GM10248 (cell line): ENCODE measurements at places on chromosomes 3 and 15.

- no peak for DNase-seq
Observed at GRCh38 chr3:141380987-141381386, 12.7 kb downstream of the ZBTB38 start.

GRCh38 chr3:65412588-65412987 is 626.1 kb downstream of the MAGI1 start:
- no peak for DNase-seq

- DNase-seq, result no peak
Observed at GRCh38 chr3:60755094-60755493, 496.2 kb downstream of the FHIT start.

GRCh38 chr3:58135712-58136543 is 74.8 kb downstream of the DNASE1L3 start:
- DNase-seq, result no peak

DNA sequence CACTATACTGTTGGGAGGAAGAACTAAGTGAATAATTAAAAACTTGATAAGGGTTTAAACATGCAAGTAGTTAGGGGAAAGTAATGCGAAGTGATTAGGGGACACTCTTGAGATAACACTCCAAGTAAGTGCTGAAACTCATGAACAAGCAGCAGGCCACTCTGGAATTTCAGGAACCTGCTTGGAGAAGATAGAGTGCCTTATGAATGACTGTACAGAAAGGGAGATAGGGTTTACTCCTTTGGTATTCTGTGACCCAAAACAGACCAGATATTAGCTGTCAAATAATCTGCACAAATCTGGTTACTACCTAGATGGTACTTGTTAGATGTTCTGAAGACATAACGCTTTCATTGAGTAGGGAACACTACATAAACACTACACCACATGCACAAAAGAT is 85.6 kb downstream of the FRMD4B start:
- DNase-seq, result no peak

- DNase-seq, result peak; percentile 60
Observed at GRCh38 chr3:177449360-177450006, 252.2 kb upstream of the TBL1XR1 start.

- no peak for DNase-seq
Observed at GRCh38 chr15:42175671-42176070, 19.2 kb upstream of the PLA2G4F start.

GRCh38 chr3:132017137-132017536 is 17.7 kb downstream of the CPNE4 start:
- DNase-seq, result no peak

- no peak for DNase-seq
Observed at GRCh38 chr3:40827942-40828688, 303.4 kb downstream of the ZNF621 start.

DNA sequence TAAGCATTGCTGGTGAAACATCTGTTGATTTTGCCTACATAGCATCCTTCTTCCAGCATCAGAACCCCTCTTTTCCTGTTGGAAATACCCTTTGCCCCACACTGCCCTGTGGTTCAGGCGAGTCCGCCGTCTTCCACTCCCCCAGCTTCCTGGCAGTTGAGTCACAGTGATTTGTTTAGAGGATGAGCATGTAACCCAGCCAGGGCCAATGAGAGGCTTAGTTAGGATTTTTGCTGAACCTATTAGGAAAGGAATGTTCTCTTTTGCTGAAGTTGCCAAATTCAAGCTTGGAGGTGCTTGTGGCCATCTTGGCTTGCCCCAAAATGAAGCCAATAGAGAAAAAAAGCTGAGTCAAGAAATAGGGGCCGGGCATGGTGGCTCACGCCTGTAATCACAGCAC is 19.0 kb upstream of the MEX3B start:
- no peak for DNase-seq

DNA sequence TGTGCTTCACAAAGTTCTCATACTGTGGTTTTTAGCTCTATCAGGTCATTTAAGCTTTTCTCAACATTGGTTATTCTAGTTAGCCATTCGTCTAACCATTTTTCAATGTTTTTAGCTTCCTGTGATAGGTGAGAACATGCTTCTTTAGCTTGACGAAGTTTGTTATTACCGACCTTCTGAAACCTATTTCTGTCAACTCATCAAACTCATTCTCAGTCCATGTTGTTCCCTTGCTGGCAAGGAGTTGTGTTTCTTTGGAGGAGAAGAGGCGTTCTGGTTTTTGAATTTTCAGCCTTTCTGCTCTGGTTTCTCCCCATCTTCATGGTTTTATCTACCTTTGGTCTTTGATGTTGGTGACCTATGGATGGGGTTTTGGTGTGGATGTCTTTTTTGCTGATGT is 120.9 kb downstream of the NFKBIZ start:
- no peak for DNase-seq

GRCh38 chr3:63976161-63976871 is 47.0 kb downstream of the PSMD6 start:
- DNase-seq, result no peak

DNA sequence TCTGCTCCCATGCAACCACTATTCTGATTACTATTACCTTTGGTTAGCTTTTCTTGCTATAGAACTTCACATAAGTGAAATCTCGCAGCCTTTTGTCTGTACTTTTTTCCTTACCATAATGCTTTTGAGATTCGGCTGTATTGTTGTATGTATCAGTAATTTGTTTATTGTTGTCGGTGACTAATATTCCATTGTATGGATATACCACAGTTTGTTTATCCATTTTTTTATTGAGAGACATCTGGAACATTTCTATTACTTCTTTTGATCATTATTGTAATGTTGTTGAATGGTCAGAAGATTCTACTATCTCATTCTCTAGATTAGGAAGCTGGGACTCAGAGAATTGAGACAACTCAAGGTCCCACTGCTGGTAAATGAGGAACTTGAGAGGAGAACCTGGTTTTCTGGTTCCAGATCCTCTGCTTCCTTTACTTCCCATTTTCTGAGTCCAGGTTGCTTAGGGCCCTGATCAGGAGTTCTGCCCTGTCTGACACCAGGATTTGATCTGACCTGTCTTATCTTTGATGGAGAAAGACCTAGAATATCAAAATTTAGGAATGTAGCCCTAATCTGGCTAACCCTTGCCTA is 18.2 kb upstream of the SPTSSB start:
- no peak for DNase-seq

GRCh38 chr15:52139599-52140462 is 27.3 kb upstream of the BCL2L10 start:
- peak; percentile 86 for DNase-seq

GRCh38 chr3:69684309-69684961 is 54.8 kb upstream of the MITF start:
- no peak for DNase-seq

- no peak for DNase-seq
Observed at GRCh38 chr3:196749125-196749524, 9.5 kb downstream of the PAK2 start.

GRCh38 chr15:56821721-56822425 is 88.6 kb upstream of the ZNF280D start:
- peak; percentile 43 for DNase-seq

GRCh38 chr3:61333192-61333961 is 82.1 kb upstream of the FHIT start:
- DNase-seq, result no peak

- no peak for DNase-seq
Observed at GRCh38 chr15:85771781-85772445, 22.8 kb downstream of the KLHL25 start.

- no peak for DNase-seq
Observed at GRCh38 chr3:101179637-101180036, 140.7 kb downstream of the IMPG2 start.

DNA sequence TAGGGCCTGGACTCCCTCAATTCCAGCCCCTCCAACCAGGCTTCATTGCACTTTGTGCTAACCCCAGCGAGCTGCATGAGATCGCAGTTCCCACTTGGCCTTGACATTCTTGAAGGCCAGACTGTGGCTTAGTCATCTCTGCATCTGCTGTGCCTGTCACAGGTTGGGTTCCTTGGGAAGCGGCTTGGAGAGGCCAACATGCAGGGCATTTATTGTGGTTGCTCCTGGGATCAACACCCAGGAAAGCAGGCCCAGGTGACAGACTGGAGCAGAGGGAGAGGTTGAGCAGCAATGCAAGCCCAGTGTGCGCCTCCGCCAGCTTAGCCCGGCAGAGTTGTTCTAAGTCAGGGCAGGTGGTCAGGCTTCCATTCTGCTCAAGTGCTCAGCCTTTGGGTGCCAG is 10.5 kb downstream of the ABCF3 start:
- no peak for DNase-seq

DNA sequence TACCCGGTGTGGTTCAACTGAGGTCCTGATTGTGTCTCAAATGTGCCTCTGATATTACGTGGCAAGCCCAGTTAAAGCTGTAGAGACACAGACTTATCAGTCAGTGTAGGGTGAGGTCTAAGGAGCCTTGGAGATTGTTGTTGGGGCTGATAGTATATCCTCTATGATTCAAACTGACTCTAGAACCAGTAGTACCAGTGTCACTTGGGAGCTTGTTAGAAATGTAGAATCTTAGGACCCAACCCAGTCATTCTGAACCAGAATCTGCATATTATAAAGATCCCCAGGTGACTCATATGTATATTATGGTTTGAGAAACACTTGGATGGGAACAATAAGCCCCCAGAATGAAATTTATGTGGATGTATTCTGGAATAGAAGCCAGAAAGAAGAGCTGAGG is 83.5 kb downstream of the PIK3R4 start:
- DNase-seq, result no peak

DNA sequence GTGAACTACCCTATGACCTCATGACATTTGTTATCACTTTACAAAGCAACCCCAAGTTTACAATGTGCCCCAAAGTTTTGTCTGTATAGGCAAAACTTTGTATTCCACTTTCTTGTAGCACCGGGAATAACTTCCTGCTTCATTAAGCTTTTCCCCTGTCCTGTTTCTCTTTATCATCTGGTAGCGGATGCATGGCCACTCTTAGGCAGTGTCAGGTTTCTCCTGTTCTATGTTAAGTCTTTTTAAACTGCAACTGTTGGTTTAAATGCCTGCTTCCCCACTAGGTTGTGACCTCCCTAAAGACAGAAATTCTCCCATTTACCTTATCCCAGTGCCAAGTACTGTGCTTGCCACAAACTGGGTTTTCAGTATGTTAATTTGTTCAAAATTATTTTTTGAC is 433.6 kb upstream of the DPH6 start:
- no peak for DNase-seq

- no peak for DNase-seq
Observed at GRCh38 chr3:102712896-102713295, 278.1 kb downstream of the ZPLD1 start.

GRCh38 chr3:75982151-75982550 is 196.8 kb upstream of the ZNF717 start:
- DNase-seq, result no peak

DNA sequence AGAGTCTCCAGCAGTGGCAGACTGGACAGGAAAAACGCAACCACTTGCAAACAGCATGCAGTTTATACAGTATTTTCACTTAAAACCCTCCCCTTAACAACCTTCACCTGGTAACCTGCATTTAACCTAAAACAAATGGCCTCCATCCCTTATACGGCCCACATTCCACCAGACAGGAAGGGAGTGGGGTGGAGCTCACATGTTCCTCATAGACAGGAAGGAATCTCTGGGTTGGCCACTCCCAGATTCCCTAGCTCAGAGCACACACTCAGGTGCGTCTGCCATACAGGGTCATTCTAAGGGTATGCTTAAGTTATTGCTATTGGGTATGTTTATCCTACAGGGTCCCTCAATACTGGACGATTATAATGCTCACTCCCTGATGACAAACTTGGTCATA is 16.8 kb upstream of the ABHD2 start:
- no peak for DNase-seq

GRCh38 chr15:76345583-76345879 is 9.0 kb downstream of the ISL2 start:
- no peak for DNase-seq

GRCh38 chr3:14853271-14853951 is 34.6 kb downstream of the FGD5 start:
- DNase-seq, result no peak

- peak; percentile 47 for DNase-seq
Observed at GRCh38 chr3:149494022-149494758, 19.7 kb downstream of the TM4SF4 start.

GRCh38 chr3:176078906-176079305 is 1118.4 kb downstream of the TBL1XR1 start:
- DNase-seq, result no peak

- no peak for DNase-seq
Observed at GRCh38 chr3:50201573-50202315, 3.3 kb upstream of the SLC38A3 start.

DNA sequence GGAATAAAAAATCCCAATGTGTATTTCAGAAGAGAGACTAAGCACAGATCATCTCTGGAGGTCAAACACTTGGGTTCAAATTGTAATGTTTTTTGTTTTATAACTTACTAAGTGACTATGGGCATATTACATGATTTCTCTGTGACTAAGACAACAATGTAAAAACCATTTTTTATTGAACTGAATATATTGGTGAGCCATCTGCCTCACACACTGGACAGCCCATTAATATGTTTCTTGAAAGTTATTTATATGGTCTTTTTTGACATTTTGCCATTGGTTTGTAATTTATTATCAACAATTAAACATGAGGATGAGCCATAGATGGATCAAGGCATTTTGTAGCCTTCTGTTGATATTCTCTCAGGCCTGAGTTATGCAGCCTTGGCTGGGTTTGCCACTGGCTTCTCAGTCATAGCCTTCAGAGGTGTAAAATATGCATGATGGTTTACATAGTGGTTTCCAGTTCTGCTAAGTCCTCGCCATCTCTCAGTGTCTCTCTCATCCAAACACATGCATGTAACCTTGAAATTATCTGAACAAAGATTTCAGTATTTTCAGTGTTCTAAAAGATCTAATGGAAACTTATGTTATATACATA is 997.2 kb downstream of the DIPK2A start:
- no peak for DNase-seq

GRCh38 chr3:50166620-50167019 is 11.5 kb downstream of the SEMA3F start:
- DNase-seq, result no peak

GRCh38 chr15:83516935-83517334 is 69.8 kb downstream of the SH3GL3 start:
- DNase-seq, result no peak

DNA sequence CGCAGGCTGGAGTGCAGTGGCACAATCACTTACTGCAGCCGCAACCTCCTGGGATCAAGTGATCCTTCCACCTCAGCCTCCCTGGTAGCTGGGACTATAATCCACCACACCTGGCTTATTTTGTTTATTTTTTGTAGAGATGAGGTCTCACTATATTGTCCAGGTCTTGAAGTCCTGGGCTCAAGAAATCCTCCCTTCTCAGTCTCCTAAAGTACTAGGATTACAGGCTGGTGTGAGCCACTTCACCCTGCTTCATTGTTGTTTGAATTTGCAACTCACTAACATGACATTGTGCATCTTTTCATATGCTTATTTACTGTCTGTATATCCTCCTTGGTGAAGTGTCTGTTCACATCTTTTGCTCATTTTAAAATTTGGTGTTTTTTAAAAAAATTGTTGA is 10.1 kb downstream of the PARP15 start:
- no peak for DNase-seq

DNA sequence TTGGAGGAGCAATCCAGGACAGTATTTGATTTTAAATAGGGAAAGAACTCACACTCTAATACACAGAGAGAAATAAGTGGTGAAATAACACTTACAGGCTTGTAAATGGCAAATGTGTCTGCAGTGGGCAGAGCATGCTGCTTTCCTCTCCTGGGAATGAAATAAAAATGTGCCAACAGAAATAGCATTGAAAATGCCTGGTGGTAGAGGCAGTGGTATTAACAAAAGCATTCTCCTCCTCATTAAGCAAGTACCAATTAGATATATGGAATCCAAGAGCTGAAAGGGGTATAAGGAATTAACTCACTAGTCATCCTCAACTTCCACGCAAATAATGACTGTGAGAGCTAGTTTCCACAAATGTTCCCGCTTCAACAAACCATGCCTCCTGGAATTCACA is 364.1 kb upstream of the KCNMB2 start:
- DNase-seq, result no peak

GRCh38 chr3:160725338-160725737 is 30.7 kb upstream of the PPM1L start:
- DNase-seq, result no peak
